Stimulated activated CD4-positive, alpha-beta T cell treated with anti-CD3 and anti-CD28 coated beads, Interleukin-15, amount 100 ng/mL, for 1 hour (primary cell): ENCODE measurements at places on chromosomes 4 and X.

DNA sequence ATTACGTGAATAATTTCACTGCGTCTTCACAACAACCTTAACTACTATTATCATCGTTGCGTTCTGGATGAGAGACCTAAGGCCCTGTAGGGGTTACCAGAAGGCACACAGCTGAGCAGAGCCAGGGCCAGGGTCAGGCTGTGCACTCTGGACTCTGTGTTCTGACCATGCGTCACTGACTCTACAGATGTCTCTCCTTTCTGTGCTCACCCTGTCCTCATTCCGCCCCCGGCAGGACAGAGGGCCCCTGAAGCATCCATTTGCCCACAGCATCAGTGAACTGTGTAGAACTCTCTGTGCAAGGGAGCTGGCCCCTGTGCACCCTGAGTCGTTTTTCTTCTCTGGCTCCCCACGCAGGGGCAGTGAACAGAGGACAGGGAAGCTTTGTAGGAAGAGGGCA, 21.3 kb downstream of the GPKOW start:
- no peak for DNase-seq

GRCh38 chr4:118941149-118941548, 52.5 kb downstream of the SYNPO2 start:
- no peak for DNase-seq

GRCh38 chrX:49120091-49120490, 3.4 kb downstream of the GPKOW start:
- no peak for DNase-seq

DNA sequence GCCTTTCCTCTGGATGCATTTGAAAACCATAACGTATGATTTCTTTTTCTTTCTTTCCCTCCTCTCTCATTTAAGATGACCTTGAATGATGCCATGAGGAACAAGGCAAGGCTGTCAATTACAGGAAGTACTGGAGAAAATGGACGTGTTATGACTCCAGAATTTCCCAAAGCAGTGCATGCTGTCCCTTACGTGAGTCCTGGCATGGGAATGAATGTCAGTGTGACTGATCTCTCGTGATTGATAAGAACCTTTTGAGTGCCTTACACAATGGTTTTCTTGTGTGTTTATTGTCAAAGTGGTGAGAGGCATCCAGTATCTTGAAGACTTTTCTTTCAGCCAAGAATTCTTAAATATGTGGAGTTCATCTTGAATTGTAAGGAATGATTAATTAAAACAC, 142.8 kb downstream of the GRIA2 start:
- DNase-seq: no peak
